ENCODE measurements at places on chromosomes 16 and 17.
A peak's percentile ranks its signal among the peaks of the same experiment; 100 is the strongest.

DNA sequence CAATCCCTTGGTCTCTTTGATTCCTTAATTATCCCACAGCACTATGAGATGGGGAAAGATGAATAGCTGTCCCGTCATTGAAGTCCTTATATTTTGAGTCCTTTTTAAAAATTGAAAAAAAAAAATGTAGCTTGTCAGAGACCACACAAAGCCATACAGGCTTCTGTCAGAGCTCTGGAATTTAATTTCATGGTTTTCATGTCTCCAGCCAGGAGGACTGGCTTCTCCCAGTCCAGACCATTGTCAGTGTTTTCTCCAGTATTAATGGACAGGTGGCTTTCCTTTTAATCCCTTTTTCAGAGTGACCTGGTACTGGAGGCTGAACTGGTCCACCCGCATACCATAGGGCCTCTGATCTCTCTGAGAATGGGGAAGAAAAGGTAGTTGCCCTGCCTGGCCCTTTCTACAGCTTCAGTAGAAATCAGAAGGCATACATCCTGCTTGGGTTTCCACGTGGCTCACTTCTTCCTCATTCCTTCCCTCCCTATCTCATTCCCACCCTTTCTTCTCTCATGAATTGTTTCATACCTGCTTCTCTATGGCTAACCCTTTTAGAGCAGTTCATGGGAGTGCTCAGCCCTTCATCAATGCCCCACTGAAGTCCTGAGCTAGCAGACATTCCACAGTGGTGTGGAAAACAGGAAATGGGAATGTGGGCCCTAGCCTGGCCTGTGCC, 29.1 kb downstream of the TRIM16 start:
- no peak for DNase-seq

DNA sequence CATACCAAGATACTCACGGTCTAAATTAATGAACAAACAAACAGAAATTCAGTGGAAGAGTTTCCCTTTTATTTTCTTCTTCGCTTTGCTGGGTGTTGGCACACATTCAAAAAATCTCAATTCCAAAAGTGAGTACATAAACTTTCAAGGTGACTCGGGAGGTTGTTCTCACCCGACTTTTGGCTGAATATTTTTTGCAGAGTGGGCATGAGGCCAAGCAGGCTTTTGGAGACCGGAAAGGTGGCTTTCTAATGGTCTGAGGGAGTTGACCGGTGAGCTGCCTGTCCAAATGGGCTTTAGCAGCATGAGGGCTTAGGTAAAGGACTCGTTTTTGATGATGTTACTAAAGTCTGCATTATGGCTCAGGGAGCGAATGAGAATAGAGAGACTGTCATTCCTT, 318.7 kb downstream of the CPPED1 start:
- DNase-seq, result no peak

- no peak for DNase-seq
These were observed 22.1 kb upstream of the RPL38 start for GRCh38 chr17:74181341-74181740.

DNA sequence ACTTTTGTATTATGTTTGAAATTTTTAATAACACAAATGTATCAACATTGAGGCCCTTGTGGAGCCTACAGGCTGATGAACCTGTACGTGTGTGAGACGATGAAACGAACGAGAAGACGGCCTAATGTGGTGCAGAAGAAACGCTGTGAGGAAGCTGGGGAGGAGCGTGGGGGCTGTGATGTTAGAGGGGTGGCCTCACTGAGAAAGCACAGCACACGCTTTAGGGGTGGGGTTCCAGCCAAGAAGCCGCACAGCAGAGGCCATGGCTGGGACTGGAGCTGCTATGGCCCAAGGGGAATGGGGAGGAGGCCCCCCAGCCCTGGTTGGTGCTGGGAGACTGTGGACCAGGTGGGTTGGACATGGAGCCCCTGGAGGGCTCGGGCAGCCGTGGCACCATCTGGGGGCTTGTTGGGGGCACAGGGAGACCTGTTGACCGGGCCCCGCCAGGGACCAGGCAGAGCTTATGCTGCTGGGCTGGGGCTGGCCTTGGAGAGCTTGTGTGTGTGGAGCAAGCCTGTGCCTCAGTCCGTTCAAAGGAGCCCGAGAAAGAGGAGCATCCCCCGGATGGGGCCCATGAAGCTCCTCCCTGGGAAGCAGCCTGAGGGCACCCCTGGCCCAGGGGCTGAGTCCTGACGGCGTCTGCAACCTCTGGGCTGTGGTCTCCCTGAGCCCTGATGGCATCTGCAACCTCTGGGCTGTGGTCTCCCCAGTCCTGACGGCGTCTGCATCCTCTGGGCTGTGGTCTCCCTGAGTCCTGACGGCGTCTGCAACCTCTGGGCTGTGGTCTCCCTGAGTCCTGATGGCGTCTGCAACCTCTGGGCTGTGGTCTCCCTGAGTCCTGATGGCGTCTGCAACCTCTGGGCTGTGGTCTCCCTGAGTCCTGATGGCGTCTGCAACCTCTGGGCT, 44.7 kb downstream of the METRNL start:
- DNase-seq, result no peak

GRCh38 chr16:8476824-8477223, 113.5 kb downstream of the TMEM114 start:
- DNase-seq, result no peak

GRCh38 chr17:45149669-45150664, 1.7 kb downstream of the HEXIM1 start:
- DNase-seq, result no peak

GRCh38 chr16:30478766-30479478, 6.4 kb downstream of the ITGAL start:
- no peak for DNase-seq

DNA sequence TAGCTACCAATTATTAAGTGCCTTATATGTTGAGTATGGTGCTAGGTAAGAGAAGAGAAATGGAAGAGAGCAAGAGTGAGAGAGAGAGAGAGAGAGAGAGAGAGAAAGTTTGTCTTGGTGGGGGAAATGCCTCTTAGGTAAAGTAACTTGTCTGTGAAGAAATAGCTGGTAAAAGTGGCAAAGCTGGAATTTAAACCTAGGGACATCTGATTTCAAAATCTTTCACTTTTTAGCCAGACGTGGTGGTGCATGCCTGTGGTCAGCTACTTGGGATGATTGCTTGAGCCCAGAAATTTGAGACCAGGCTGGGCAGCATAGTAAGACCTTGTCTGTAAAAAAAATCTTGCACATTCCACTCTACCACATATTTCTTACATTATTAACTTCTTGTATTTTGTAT, 23.0 kb upstream of the CDR2 start:
- peak; percentile 59 for DNase-seq

DNA sequence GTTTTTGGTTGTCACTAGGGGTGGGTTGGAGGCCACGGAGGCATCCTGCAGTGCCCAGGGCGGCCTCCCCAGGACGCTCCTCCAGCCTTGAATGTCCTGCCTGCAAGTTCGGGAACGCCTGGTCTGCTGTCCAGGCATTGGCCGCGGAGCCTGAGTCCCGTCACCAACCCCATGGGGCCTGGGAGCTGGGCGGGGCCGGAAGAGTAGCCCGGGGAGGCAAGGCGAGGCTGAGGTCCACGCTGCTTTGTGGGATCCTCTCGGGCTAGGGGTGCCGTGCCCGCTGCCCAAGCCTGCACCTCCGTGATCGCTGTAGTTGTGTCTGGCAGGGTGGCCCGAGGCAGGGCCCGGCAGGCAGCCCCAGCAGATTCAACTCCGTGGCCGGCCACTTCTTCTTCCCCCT, 12.8 kb downstream of the TELO2 start:
- no peak for DNase-seq

GRCh38 chr17:36136439-36136838, 32.8 kb downstream of the CCL4 start:
- no peak for DNase-seq

DNA sequence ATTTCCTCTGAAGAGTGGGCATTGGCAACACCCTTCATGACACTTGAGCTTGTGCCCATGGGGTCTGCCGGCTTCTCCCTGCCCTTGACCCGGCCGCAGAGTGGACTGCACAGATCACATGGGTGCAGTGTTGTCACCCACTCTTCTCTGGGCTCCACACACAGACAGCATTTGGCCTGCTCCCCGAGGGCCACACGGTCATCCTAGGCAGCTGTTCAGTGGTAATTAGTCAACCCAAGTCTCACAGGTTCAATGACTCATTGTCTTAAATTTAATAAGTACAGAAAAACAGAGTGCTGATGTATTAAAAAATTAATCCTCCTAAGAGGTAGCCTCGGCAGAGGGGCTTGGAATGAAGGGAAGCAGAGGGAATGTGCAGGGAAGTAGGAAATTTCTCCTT, 204.8 kb downstream of the MSI2 start:
- no peak for DNase-seq

GRCh38 chr16:87131061-87131995, 185.9 kb downstream of the C16orf95 start:
- DNase-seq, result no peak

- no peak for DNase-seq
These were observed 191.5 kb downstream of the FTO start for GRCh38 chr16:53895433-53895832.

DNA sequence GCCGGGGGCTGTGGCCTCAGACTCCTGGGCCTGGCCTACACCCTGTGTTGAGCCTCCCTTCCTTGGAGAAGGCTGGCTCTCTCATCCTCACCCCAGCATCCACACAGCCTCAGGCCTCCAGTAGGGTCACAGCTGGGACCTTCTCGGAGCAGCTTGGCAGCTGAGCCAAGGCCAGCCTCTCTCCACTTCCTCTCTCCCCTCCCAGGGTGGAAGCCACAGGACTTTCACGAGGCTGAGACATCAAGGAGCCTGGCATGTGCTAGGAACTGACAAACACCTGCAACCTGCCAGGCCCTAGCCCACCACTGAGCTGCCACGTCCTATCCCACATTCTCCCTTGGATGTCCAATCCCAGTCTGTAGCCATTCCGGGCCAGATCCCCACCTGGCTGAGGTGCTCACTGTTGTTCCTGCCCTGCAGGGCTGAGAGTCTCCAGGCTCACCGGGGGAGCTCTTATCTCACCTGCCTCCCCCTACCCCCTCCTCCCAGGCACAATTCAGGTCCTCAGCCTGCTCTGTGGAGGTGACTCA, 3.1 kb downstream of the MMP15 start:
- no peak for DNase-seq

GRCh38 chr17:50211249-50212120, 10.1 kb upstream of the COL1A1 start:
- no peak for DNase-seq

GRCh38 chr17:73588891-73589290, 55.4 kb downstream of the SDK2 start:
- no peak for DNase-seq

Measured in HFF-Myc (cell line).